HS-5 (cell line): ENCODE measurements at places on chromosomes 12 and 14.

- DNase-seq, result no peak
These were observed 4.6 kb downstream of the AQP2 start for GRCh38 chr12:49954863-49955830.

DNA sequence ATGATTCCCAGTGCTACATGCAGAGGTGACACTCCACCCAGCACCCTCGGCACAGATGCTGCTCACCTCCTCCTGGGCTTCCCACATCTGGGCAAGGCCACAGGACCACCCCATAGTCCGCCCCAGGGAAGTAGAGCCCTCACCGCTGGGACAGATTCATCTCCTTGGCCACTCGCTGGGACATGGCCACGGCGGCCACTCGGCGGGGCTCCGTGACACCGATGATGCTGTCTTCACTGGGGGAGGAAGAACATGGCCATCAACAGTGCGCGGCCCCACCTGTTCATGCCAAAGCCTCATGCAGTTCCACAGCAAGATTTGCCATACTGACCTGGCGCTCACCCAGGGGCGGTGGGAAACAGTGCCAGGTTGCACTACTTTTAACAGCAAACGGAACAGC, 13.7 kb downstream of the DHX37 start:
- no peak for DNase-seq

DNA sequence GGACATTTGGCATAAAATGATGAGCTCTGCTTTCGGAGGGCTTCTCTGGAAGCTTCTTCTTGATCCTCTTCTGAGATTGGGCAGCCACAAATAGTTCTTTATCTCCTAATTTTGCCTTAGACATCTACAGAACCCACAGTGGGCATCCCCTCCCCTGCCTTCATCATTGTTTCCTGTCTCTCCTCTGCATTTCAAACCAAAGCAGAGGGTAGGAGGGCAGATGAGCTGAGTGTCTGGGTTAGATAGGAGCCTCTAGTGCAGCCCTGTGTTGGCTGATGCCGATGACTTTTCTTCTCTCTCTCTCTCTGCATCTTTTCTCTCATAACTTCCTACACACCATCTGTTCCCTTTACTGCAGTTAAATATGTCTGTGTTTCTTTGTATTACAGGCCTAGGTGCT, 8.5 kb upstream of the IL26 start:
- no peak for DNase-seq

- DNase-seq, result no peak
These were observed 62.2 kb downstream of the RFX4 start for GRCh38 chr12:106645074-106645421.

DNA sequence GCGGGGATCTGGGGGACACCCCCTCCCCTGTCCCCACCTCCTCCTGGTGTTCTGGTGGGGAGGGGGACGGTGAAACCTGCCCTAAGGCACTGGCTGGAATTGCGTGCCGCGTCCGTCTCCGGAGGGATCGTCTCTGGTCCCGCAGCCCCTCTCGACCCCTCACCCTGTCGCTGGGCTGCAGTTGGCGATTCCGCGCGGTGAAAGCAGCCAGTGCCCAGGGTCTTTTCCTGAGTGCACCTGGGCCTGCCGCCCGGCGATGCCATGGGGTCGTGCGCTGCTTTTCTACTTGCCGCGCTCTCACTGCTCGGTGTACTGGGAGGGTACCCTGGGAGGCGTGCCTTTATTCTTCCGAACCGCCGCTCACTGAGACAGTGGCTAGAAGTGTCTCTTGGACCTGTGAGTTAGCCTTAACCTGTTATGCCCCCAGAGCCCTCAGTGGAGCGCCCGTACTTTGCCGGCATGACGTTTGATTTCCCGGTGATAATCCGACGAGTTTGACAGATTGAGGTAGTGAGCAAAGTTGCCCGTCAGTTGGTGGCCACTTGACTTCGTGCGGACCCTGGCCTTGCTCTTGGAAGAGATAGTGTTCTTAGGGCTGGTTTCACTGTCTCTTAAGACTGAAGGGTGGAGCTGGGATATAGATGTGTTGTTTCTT, 788 bp downstream of the SFSWAP start:
- no peak for DNase-seq
